ENCODE measurements at places on chromosomes 13 and 19. TPM values are rescaled to one million over a fixed set of nuclear protein-coding genes. Genes with fewer than 3 reads are reported as not detected.

Gene SELENOV
- total RNA-seq = not detected

DNA sequence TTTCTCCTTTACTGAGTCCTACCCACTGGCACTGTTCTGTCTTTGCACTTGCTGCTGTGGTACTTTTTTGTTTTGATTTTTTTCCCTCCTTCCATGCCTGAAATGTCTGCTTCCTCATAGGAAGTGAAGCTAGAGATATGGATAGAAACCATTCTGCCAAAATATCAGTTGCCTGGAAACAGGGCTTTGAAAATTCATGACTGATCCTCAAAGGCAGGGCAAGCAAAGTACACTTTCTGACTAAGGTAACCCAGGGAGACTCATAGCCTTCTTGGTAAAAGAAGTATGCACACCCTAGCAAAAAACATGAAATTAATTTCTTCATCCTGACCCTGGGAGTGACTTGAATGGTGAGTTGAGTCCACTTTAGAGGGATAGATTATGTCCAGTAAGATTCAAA lies 329.8 kb downstream of the MYO16 start:
- peak; percentile 41 for DNase-seq

DNA sequence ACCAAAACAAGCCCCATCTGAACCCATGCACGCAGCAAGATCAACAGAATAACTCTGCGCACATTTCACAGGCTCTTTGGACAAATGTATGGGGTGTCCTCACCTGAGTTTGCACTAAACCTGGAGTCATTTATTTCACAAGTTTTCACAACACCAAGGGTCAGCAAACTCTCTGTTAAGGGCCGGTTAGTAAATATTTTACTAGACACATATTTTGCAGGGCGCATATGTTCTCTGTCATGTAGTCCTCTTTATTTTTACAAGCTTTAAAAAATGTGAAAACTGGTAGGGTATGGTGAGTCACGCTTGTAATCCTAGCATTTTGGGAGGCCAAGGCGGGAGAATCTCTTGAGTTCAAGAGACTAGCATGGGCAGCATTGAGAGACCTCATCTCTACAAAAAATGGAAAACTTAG lies 45.5 kb upstream of the DPRX start:
- no peak for DNase-seq

DNA sequence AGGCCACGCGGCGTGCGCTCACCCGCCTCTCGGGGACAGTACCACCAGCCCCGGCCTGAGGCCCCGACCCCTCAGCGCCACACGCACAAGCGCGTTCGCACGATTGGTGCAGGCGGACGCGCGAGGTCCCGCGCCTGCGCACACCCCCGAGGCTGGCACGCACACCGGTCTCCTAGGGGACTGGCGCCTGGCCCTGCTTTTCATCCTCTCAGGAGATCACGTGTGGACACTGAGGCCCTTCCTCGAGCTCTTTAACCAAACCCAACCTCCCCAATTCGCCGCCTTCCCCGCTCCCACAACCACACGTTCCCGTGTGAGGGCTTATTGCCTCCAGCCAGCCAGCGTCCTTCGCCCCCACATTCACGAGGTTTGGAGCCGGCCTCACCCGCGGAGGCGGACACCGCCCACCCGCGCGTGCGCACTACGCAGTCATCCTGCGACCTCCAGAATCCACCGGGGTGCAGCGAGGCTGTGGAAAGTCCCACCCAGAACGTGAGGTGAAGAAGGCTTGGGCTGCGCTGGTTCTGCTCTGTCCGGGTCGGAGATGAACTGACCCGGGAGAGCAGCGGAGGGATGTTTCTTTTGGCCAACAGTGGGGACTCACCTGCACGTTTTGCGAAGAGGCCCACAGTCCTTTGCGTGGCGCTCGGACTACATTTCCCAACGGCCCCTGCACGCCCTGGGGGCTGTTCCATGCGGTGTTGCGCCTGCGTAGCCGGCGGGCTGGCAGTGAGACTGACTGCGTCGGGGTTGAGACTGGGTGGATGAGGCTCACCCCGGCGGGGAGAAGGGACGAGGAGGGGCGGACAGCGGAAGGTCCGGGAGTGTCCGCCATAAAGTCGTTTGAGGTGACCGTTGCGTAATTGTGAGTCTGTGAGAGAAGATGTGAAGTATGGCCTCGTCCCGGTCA lies 539 bp upstream of the ZNF667 start:
- peak; percentile 49 for DNase-seq

DNA sequence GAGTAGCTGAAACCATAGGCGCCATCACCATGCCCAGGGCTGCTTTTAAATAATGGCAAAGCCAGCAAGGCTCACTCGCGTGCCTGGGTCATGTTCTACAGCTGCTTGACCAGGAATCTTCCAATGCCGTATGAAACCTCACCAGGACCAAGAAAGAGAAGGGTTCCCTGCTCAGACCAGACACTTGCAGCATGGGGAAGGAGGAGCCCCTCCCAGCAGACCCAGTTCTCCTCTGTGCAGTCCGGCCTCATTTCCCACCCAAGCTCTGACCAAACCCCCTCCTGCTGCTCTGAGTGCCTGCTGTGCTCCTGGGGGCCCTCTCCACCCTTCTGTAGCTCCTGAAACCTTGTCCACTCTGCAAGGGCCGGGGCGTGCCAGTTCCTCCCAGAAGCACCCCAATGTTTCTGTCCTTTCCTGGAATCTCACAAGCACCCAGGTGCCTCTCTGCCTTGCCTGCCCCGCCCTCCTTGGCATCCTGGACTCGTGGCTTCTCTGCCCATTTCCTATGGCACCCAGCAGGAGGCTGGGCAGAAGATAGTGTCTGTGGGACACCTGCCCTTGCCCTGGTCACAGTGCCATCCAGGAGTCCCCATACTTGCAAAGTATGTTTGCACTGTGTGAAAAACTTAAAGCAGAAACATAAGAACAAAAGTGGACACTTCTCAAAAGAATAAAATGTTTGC lies 6.8 kb upstream of the SLC7A9 start:
- no peak for DNase-seq

DNA sequence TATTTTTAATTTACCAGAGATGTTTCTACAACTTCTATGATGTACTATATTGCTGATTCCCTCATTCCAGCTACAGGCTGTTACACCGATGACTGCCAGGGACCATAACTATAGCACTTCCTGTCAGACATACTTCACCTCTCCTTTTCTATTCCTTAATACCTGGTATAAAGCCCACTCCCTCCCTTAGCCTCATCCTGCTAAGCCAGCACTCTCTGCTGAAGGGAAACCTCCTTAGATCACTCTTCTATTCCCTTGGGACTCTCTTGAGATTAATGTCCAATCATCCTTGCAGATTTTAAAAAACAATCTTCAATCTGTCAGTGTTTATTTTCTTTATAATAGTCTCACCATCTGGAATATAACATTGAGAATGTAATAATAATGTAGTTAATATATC lies 127.9 kb downstream of the DIAPH3 start:
- DNase-seq = no peak
